A172 (cell line): ENCODE measurements at places on chromosomes 5 and 9.
A peak's percentile ranks its signal among the peaks of the same experiment; 100 is the strongest.

- no peak for DNase-seq
Measured at GRCh38 chr9:6893350-6894131, 135.8 kb downstream of the KDM4C start.

DNA sequence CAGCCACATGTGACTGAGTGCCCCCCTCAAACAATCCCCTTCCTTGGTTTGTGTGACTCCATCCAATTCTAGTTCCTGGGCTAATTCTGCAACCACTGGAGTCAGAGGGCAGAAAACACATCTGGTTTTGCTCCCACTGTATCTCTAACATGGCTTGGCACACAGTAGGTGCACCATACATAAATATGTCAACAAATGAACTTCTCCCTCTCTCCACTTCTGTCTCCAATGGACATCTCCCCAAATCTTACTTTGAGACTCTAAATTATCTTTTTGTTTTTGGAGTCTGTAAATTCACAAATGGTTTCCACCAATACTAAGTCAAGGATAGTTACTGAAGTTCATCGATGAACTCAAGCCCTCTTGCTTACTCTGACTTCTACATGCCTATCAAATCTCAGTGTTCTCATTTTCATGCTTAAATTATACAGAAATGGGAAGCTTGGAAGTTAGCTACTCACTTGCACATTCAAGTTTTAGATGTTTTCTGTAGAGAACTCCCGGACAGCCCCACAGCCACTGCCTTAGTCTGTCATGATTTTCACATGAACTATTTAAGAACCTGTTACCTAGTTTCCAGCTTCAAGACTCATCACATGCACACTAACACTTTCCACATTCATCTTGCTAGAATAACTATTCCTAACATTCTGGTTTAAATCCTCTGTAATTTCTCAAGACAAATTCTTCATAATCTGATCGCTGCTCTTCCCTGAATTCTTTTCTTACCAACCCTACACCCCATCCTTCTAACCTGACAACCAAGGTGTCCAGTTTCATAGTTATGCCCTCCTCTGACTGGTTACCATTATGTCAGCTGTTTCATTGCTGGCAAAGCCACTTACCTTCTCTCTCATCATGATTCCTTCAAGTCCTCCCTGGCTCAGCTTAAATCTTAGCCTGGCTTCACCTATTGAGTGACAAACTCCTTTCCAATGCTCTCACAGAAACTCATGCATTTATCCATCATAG is 6.0 kb downstream of the RPL37 start:
- no peak for DNase-seq

DNA sequence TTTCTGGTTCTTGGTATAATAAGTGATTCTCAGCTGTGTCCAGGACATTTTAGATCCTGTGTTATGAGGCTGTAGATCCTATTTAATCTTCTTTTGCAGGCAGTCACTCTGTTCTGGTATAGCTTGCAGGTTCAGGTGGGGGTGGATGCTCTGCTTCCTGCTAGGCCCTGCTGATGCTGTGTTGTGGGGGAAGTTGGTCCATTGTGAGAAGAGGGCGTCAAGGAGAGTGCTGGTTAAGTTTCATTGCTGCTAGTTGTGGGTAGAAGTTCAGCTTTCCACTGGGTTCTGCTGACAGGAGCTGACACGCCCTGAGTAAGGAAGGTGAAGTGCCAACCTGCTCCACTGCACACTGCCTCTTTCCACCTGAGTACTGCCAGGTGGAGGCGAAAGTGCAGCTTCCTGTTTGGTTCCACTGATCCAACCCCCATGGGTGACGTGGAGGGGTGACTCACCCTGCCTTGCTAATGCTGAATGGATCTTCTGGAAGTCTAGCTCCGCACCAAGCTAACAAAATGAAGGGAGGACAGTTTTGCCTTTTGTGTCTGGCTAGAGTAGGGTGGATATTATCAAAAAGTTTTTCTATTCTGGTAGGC is 16.3 kb downstream of the NMRK1 start:
- DNase-seq = peak; percentile 40

- DNase-seq = peak; percentile 77
Measured at GRCh38 chr5:132385326-132386105, 16.0 kb downstream of the SLC22A5 start.
